Hematopoietic multipotent progenitor cell treated with erythropoietin and hydrocortisone succinate and interleukin-3 and kit ligand, for 4 days (in vitro differentiated cells): ENCODE measurements at places on chromosomes 7 and 10.
A peak's percentile ranks its signal among the peaks of the same experiment; 100 is the strongest.

DNA sequence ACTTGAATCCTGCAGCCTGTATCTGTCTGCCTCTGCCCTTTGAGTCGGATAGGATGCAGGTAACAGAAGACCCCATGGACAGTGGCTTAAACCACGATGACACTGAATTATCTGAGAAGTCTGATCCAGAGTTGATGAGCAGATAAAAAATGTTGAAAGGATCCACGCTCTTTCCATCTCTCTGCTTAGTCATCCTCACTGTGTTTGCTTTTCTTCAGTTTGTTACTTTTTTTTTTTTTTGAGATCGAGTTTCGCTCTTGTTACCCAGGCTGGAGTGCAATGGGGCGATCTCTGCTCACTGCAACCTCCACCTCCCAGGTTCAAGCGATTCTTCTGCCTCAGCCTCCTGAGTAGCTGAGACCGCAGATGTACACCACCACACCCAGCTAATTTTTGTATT lies 36.9 kb upstream of the GOLGA7B start:
- DNase-seq: no peak

DNA sequence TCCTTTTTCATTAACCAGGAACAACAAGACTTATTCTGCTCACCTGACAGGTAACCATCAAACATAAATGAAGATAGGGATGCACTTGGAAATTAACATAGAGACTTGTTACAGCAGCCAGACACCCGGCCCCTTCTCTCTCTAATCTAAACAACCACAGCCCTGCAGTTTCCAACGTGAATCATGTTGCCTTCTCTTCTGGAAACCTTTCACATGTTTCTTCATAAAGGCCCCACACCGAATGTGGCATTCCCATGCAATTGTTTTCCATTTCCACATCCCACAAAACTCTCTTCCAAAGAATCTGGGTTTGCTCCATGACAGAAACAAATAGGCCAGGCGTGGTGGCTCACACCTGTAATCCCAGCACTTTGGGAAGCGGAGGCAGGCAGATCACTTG lies 15.0 kb upstream of the WDR86 start:
- no peak for DNase-seq

DNA sequence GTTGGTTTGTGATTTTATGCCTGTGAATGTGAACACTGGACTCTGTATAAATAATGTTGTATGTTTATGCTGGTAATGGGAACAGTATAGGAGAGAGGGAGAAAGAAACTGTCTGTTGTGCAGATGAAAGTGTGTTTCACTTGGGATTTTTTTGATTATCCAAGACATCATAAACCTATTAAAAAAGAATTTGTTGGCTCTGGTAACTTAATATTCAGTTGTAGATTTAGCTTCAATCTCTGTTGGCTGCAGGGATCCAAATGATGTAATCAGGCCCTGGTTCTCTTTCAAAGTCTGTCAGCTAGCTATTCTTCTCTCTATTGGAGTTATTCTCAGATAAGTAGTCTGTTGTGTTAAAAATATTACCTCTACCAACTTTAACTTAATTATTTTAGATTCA lies 168.8 kb upstream of the RHOBTB1 start:
- no peak for DNase-seq

DNA sequence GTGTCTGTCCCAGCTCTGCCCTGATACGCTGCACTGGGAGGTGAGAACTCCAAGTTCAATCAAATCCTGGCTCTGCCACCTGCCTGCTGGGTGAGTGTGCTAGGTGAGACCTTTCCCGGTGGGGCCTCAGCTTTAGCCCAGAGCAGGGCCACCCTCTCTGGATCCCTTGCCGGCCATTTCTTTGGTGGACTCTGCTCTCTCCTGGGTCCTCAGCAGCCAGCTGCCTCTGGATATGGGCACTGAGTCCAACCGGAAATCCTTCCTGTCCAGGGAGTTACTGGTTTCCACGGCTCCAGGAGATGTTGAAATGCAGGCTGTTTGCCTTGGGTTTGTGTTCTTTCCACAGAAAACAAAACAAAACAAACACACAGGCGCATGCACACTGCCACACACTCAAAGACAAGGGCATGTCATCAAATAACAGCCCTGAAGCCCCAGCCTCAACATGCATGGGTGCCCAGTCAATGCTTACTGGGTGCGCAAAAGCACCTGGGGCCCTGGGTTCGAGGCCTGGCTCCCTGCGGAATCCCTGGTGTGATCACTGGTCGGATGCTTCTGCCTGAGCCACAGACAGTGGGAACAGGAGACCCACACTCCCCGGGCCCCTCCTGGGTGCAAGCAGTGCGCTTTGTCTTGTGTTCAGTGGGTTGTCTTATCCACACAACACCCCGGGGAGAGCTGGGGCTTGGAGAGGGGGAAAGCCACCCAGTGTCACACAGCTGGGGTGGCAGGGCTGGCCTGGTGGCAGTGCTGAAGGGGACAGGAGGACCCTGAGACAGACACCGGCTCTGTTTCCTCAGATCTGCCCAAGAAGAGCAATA lies 33.1 kb downstream of the PPIF start:
- DNase-seq: no peak

GRCh38 chr10:72096115-72097000 lies 8.0 kb upstream of the SPOCK2 start:
- DNase-seq: no peak

- peak; percentile 73 for DNase-seq
Measured at GRCh38 chr10:60827791-60828488, 49.7 kb downstream of the CDK1 start.

DNA sequence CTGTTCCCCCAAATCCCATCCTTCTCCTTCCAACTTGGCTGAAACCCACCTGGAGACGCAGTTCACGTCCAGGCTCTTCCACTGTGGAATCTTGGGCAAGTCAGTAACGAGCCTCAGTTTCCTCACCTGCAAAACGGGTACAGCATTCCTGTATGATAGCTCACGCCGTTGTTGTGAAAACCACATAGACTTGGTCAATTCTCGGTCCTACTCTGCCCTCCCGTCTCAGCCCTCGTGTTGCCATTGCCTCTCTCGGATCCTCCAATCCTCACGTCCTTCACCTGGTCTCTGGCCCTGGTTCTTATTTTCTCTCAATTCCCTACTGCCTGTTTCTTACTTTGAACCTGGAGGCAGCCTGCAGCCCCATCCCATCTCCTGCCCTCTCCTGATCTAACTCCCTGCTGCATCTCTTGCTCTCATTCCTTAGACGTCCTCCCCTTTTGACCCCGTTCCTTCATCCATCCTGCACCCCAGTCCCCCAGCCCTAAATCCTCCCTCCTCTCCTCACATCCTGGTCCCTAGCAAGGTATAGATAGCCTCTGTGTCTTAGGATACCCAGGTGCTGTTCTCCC lies 2.0 kb upstream of the MUC12 start:
- no peak for DNase-seq

DNA sequence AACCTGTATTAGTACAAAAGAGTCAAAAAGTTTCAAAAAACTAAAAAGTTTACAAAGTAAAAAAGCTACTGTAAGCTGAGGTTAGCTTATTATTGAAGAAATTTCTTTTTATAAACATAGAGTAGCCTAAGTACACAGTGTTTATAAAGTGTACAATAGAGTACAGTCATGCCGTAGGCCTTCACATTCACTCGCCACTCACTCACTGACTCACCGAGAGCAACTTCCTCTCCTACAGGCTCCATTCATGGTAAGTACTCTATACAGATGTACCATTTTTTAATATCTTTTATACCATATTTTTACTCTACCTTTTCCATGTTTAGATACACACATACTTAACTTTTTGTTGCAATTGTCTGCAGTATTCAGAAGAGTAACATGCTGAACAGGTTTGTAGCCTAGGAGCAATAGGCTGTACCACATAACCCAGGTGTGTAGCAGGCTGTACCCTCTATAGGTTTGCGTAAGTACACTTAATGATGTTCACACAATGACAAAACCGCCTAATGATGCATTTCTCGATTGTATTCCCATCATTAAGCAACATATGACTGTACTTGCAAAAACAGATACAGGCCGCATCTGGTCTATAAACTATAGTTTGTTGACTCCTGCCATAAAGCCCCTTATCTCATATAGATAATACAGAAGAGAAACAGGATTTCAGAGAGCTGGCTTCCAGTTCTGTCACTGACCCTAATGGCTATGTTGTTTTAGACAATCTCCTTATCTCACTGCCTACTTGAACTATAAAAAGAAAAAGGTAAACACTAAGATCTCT lies 438.8 kb downstream of the HTR7 start:
- no peak for DNase-seq

DNA sequence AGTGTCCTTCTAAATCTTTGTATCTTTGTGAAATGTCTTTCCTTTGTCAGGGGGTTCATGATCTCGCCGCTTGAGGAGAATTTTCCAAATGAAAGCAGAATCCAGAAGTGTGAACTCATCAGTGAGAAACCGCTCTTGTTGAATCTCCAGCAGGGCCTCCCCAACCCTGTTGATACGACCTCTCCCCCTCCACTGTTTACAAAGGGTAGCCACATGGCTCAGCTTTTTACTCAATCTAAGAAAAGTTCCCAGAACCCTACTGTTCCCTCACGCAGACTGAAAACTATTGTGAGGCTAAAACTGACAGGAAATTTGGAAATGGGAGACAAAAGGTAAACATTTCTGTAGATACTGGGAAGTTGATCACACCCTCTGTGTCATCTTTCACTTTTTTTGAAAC lies 73.9 kb downstream of the SEMA3C start:
- DNase-seq: no peak

GRCh38 chr7:7103343-7104313 lies 78.7 kb upstream of the C1GALT1 start:
- DNase-seq: peak; percentile 91

GRCh38 chr10:117626228-117626627 lies 83.7 kb downstream of the EMX2 start:
- DNase-seq: no peak

DNA sequence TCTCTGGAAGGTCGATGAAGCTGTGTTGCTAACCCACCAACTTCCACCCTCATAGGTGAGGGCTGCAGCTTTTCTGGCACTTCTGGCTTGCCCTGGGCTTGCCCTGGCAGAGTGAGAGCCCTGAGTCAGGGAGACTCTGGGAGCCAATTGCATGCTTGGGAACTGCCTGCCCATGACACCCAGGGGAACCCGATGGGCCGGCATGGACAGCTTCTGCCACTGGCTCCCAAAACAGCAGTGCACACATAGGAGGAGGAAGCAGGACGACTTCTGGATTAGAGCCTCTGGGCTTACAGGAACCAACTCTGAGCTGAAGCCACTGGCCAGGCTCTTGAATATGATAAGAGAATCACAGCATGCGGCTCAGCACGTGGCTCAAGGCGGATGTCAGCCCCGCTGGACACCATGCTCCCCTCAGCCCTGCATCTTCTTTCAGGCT lies 135.2 kb upstream of the UNC5B start:
- DNase-seq: no peak

- DNase-seq: peak; percentile 36
Measured at GRCh38 chr7:120337308-120337907, 64.4 kb downstream of the KCND2 start.

- DNase-seq: no peak
Measured at GRCh38 chr7:8638076-8638475, 204.7 kb downstream of the NXPH1 start.

- peak; percentile 38 for DNase-seq
Measured at GRCh38 chr7:107660381-107661080, at the start of gene SLC26A4. SLC26A4 (plus strand) TSS chr7:107660828; CDS start chr7:107661642, 814 bp downstream.

- peak; percentile 3 for DNase-seq
Measured at GRCh38 chr10:37667736-37668135, 189.7 kb downstream of the ZNF248 start.

GRCh38 chr7:132475669-132476116 lies 100.6 kb downstream of the PLXNA4 start:
- no peak for DNase-seq

- DNase-seq: peak; percentile 85
Measured at GRCh38 chr7:30671793-30672465, 10.3 kb downstream of the CRHR2 start.

DNA sequence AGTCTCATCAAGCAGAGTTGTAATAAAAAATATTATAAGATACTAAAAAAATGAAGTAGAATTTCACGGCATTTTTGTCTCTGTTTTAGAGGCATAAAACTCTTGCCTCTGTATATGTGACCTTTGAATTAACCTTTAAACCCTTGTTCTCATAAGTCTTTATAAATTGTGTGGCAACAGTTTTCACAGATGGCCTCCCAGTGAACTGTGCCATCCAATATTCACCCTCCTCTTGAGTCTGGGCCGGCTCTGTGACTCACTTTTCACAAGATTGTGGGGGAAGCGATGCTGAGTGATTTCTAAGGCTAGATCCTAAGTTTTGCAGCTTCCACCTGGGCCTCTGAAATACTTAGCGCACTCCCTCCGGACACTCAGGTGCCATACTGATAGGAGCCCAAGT lies 4.6 kb upstream of the USP6NL start:
- DNase-seq: no peak

- DNase-seq: peak; percentile 27
Measured at GRCh38 chr10:70853038-70853437, 35.3 kb downstream of the PCBD1 start.

DNA sequence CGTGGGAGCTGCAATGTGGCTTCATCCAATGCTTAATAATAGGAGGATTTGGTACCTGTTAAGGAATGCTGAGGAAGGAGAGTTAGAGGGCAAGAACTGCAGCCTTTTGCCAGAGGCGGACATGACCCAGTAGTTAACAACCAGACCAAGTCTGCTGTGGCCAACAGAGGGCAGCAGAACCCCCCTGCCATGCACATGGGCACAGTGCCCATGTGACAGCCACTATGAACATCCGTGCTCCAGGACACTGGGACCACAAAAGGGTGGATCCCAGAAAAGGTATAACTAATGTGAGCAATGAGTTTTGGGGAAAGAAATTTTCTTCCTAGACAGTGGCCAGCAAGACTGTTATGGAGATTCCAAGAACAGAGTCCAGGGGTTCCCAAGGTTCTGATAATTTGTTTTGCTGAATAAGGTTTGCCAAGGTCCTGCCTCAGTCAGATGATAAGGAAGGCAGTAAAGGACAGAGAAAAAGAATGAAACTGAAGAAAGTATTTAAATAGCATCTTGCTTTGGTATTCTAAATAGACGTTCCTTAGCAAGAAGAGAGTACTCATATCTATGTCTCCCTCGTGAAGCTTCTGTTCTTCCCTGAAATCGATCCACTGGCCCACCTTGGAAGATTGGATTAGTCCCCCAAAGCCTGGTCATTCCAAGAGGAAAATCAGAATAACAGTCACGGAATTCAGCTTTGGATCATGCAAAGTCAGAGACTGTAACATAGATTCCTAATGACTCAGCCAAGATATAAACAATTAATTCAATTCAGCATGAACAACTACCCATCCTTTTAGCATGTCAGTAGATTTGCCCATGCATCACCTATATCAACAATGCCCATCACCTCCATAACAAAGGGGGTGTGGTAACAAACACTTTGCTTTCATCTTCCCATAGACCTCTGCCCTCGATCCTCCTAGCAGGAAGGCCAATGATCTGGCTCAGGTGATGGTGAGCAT lies 56.0 kb downstream of the LGI1 start:
- DNase-seq: peak; percentile 80

DNA sequence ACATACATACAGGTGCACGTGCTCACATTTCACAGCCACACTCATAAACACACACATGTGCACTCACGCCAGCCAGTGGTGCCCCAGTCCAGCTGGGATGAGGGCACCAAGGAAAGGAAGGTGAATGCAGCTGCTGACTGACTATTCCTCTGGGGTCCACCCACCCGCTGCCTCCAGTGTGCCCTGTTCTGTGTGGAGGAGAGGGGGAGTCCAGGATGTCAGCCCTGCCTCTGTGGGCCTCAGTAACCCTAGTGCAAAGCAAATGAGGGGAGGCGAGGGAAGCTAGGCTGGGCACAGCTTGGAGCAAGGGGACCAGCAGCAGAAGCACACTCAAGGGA lies 57.6 kb downstream of the YKT6 start:
- no peak for DNase-seq
